ENCODE measurements at places on chromosomes 12 and 14.

DNA sequence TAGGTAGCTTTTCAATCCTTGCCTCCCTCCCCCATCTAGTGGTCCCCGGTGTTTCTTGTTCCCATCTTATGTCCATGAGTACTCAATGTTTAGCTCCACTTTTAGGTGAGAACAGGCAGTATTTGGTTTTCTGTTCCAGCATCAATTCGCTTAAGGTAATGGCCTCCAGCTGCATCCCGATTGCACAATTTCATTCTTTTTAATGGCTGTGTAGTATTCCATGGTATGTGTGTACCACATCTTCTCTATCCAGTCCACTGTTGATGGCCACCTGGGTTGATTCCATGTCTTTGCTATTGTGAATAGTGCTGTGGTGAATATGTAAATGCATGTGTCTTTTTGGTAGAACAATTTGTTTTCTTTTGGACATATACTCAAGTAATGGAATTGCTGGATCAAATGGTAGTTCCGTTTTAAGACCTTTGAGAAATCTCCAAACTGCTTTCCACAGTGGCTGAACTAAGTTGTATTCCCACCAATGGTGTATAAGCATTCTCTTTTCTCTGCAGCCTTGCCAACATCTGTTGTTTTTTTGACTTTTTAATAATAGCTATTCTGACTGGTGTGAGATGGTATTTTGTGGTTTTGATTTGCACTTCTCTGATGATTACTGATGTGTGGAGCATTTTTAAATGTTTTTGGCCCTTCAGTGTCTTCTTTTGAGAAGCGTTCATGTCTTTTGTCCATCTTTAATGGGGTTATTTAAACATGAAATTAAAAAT lies 34.2 kb upstream of the ASPG start:
- DNase-seq: no peak

DNA sequence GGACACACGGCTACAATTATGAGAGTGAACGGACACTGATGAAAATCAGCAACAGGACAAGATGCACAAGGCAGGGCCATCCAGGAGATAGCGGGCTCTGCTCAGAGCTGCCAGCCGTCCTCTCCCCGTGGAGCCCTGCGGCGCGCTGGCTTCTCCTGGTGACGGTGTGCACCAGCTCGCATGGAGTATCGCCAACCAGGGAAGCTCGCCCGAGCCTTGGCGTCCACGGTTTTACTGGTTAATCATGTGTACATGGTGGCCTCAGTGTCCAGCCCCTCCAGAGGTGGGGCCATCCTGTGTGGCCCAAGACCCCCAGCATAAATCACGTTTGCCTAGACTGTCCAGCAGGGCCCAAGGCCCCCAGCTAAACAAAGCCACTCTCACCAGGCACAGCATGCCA lies 31.2 kb upstream of the DYNC1H1 start:
- DNase-seq: no peak

GRCh38 chr12:9881246-9881645 lies at the start of gene KLRF2:
TSS of gene KLRF2 (plus strand) at chr12:9881489. CDS start at chr12:9881596, 107 bp downstream.
- no peak for DNase-seq

- peak; percentile 87 for DNase-seq
These were observed 5.9 kb upstream of the APOLD1 start for GRCh38 chr12:12779529-12779928.

DNA sequence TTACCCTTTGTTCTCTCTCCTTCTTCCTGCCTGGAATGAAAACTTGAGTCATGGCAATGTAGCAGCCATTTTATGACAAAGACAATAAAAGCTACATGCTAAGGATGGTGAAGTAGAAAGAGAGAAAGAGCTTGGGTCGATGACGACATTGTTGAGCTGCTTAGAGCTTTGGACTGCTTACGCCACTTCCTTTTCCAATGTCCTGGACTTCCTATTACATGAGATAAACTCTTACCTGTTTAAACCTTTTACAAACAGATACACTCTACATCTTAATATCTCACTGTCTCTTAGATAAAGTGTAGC lies 70.1 kb downstream of the PEBP1 start:
- DNase-seq: no peak

DNA sequence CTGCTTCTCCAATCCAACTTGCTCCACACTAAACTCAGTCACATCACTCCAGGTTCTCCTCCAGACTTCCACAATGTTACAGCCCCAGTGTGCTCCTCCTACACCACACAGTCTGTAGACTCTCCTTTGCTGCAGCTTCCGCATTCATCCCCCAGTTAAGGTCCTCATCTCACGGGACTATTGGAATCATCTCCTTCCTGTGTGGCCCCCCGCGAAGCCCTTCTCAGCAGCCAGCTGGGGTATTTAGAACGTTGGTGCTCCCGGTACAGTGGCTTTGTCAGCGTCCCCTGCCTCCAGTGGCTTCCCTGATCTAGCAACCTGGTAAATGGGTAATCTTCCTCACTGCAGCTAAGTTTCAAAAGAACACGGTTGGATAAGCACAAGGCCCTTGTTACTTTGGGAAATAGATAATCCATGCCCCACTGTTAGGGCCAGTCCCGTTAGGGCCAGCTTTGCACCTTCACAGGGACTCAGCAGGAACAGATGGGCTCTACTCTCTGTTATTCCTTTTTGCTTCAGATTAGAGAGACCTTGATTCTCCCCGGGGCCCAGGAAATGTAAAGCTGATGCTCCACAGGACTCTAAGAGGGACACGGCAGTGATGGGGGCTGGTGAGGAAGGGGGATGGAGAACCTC lies 823 bp upstream of the TSPAN11 start:
- no peak for DNase-seq

- DNase-seq: no peak
These were observed 12.5 kb downstream of the RAB21 start for GRCh38 chr12:71767183-71767582.

- no peak for DNase-seq
These were observed 887.4 kb downstream of the TMTC2 start for GRCh38 chr12:83574142-83574541.

DNA sequence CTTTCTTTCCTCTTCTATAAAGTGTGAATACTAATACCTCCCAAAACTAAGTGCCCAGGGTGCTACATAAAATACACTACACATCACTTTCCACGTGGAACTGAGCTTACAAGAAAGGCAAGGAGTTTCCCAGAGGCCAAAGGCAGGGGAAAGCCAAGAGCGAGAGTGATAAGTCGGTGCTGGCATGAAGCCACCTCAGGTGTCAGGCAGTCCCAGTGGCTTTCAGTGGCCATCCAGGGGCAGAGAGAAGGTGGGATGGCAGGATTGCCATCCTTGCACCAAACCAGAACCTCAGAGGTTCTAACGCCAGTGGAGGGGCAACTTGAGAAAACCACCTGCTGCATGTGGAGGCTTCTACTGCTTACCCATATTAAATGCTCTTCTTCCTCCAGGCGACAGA lies 79.7 kb upstream of the DIO3 start:
- no peak for DNase-seq

- DNase-seq: peak; percentile 95
These were observed 5.5 kb upstream of the ZNF740 start for GRCh38 chr12:53174881-53175491.

DNA sequence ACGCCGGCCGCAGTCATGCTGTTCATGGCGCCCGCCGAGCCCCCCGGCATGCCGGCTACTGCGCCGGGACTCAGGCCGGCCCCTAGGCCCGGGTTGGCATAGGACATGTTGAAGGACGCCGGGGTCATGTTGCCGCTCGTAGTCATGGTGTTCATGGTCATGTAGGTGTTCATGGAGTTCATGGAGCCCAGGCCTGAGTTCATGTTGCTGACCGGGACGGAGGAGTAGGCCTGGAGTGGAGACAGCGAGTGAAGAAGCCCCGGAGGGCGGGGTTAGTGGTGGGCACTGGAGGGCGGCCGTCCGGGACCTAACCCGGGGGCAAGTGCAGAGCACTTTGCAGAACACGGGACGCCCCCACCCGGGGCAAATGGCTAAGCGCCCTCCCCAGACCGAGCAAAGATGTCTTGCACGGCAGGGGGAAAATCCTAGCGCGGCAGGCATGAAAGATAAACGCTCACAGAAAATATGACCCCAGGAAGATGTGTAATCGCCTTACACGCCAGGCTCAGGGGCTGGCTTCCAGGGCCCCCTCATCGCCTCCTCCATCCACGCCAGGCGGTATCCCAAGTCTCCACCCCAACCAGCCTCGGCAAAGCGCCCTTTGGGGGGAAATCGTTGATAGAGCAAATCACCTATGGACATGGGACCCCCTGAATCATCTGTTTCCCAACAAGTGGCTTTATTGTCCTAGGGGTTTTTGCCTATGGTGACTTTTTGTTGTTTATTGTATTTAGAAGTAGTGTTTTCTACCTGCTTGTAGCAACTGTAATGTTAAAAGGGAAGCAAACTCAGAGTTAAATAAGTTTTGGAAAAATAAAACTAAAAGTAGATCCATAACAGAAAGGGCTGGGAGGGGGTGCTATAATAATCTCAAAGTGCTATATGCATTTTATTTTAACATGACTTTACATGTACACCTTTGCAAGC lies 2.3 kb downstream of the FOXA1 start:
- peak; percentile 58 for DNase-seq

DNA sequence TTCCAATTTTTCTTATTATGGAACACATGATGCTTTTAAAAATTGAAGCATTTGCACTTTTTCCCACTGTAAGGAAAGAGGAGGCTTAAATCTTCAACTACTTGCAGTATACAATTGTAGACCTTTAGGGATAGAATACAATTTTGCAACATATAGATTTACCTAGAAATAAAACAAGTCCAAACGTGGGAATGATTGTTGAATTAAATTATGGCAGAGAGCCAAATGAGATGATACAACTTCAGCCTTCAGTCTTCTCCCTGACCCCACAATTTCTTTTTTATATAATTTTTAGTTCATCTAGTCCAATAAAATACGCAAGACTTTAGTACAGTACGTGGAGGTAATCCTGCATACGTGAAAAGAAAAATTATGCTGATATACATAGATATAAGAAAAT lies 666.5 kb downstream of the SLC16A7 start:
- DNase-seq: no peak

All from NCI-H510A treated with DMSO at 0.1 percent for 48 hours (cell line).